ENCODE measurements at places on chromosomes 5 and 9.

GRCh38 chr9:72193478-72193881 is 44.2 kb downstream of the GDA start:
- no peak for DNase-seq

- no peak for DNase-seq
Observed at GRCh38 chr5:129904102-129904666, at the start of gene CHSY3. Gene CHSY3 (plus strand): TSS chr5:129904465.

DNA sequence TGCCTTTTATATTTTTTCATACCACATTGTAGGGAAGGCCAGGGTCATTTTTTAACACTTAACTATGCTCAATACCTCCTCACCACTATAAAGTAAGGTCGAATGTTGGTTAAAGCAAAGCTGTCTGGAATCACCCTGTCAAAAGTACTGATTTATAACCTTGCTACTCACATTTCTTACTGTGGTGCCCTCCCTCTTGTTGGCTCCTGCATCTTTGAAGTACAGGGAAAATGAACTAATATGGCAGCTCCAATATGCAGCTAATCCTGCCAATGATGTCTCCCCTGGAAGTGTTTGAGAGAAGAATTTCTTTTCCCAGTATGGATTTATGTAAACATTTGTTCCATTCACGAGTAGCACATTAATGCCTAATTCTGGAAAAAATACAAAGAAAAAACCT is 108.4 kb upstream of the RPS23 start:
- DNase-seq: no peak

- DNase-seq: no peak
Observed at GRCh38 chr9:68651280-68651893, 53.7 kb upstream of the PIP5K1B start.

DNA sequence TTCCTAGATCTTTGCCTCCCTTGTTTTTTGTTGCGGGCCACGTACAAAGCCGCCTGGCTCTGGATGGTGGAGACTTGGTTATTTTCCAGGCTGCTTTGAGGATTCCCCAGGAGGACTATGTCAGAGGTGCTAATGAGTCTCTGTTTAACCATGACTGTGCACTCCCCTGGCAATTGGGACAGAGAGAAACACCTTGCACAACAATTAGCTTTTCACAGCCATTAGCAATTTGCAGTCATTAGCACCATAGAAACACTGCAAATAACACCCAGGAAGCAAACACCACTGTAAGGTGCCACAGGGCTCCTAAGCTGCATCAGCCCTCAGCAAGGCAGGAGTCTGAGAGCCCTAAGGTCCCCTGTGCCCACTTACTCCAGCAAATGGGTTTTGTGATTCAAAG is 201.0 kb upstream of the VLDLR start:
- no peak for DNase-seq

- no peak for DNase-seq
Observed at GRCh38 chr9:78025186-78025585, 6.4 kb downstream of the GNAQ start.

DNA sequence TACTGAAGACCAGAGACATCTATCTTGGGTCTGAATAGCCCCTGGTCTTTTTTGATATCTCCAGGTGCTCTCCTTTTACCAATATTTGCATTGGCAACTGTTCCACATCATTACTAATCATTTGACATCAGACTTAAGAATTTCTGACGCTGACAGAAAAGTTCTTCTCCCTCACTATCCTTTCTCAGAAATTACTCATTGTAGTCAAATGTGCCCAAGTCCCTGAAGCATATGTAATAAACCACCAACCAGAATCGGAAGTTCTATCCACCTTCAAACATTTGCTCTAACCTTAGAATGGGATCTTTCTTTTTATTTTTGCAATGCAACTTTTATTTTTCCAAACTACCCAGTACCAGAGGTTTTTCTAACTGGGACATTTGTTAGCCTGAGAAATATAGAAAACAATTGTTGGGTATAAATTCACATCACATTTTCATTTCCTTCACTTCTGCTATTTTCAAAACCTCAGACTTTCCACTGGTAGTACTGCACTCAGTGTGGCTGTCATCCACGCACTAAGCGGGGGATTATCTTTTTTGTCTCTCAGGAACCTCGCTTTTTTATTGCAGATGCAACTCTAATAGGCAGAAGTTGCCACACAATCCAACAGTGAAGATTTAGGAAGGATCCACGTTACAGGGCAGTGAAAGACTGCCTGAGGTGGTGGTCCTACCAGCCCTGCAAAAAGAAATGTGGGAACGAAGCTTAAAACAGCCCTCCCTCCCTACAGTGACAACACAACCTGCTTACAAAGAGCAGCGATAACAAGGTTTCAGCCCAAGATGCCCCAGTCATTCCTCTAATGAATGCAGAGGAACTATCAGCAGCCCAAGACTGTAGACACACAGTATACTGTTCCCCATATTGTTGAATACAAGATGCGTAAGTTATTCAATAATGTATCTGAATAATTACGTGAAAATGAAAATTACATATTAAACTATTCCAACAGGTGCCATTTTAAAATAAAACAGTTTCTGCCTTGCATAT is 201.2 kb downstream of the EBF1 start:
- DNase-seq: no peak

GRCh38 chr5:177966839-177967166 is 29.2 kb downstream of the PROP1 start:
- no peak for DNase-seq

DNA sequence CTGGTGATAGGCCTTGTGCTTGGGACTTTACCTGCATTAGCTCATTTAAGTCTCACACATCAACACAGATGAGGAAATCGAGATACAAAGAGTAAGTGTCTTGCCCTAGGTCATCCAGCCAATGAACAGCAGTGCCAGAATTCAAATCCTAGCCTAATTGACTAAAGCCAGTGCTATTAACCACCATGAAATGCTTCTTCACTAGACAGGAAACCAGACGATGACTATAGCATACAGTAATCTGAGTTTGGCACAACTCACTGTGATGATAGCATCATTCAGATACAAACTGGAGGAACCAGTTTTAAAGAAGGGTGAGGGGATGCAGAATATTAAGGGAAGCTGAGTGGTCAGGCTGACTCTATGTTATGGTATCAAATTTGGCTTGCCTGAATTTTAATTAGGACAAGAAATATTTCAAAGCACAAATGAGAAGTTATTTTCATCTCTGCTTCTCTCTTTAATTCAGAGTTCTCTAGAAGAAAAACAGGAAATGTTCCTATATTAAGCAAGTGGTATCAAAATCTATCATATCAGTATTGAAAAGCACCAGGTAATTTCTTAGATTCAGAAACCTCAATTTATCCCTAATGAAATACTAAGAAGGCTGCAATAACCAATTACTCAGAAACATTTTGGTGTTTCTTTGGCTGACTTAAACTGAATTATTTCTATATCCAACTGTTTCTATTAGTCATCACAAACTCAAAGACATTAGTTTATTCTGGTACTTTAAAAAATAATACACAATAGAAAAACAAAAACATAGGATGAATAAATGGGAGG is 147.0 kb upstream of the RASA1 start:
- no peak for DNase-seq

- DNase-seq: peak; percentile 1
Observed at GRCh38 chr5:50709471-50709870, 43.0 kb downstream of the PARP8 start.

- no peak for DNase-seq
Observed at GRCh38 chr9:35452481-35452880, 37.4 kb upstream of the RUSC2 start.

GRCh38 chr5:99104538-99105132 is 175.8 kb upstream of the CHD1 start:
- DNase-seq: no peak

DNA sequence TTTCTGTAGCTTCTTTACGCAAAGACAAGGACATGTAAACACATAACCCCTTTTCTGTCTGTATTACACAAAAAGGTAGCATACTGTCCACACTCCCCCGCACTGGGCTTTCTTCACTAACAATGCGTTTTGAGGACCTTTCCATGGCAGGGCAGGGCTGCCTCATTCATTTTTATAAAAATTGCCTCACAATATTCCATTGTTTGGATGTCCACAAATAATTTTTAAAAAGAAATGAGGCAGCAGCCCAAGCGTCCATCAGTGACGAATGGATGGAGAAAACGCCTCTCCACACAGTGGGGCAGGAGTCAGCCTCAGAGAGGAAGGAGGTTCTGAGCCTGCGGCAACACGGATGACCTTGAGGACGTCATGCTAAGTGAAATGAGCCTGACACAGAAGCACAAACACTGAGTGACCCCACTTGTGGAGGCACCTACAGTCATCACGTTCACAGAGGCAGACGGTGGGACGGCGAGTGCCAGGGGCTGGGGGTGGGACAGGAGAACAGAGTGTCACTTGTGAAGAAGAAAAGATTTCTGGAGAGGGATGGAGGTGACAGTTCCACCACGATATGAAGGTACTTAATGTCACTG is 67.8 kb downstream of the RASGEF1C start:
- no peak for DNase-seq

DNA sequence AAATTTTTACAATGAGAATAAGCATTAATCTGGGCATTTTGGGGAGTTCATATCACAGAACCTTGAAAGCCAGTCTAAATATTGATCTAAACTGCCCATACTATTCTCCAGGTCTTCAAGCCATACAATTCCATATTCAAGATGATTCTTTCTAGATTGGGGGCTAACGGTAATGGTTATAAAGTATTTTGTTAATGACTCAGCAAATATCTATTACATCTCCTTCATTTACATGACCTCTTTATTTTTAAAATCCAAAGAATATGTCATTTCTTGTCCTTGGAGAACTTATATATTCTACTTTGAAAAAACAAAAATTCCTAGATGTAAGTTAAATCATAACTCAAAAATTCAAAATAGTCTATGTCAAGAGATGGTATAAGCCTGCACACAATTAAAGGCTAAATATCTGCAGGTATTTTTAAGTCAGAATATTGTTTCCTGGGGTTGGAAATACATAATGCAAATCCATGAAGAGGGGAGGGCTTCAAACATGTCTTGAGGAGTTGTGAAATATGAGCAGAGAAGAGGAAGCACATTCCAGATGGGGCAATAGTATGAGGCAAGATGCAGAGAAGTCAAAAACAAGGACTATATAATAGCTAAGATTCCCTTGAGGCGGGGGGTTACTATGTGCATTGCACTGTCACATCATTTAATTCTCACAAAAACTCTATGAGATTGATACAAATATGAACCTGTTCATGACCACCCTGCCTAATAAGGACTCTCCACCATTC is 526.4 kb downstream of the NR2F1-AS1 start:
- DNase-seq: no peak

GRCh38 chr9:130213911-130214761 is 41.9 kb downstream of the NCS1 start:
- no peak for DNase-seq

DNA sequence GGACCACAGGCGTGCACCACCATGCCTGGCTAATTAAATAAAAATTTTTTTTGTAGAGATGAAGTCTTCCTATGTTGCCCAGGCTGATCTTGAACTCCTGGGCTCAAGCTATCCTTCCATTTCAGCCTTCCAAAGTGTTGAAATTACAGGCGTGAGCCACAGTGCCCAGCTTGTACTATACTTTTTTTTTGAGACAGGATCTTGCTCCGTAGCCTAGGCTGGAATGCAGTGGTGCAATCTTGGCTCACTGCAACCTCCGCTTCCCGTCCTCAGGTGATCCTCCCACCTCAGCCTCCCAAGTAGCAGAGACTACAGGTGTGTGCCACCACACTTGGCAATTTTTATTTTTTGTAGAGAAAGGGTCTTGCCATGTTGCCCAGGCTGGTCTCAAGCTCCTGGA is 5.3 kb upstream of the RAD23B start:
- no peak for DNase-seq

DNA sequence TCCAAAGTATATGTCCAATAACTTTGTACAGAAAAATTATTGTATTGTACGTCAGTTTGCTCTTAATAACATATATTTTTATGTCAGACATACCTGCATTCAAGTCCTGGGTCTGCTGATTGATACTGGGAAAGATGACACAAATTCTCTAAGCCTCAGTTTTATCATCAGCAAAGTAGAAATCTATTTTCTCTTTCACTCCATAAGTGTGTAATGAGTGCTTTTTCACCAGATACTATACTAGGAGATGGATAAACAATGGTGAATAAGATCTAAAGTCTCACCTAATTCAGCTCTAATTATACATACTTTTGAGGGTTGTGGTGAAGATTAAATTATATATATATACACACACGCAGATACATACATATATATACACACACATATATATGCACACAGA is 12.3 kb downstream of the PPP2R2B start:
- no peak for DNase-seq

DNA sequence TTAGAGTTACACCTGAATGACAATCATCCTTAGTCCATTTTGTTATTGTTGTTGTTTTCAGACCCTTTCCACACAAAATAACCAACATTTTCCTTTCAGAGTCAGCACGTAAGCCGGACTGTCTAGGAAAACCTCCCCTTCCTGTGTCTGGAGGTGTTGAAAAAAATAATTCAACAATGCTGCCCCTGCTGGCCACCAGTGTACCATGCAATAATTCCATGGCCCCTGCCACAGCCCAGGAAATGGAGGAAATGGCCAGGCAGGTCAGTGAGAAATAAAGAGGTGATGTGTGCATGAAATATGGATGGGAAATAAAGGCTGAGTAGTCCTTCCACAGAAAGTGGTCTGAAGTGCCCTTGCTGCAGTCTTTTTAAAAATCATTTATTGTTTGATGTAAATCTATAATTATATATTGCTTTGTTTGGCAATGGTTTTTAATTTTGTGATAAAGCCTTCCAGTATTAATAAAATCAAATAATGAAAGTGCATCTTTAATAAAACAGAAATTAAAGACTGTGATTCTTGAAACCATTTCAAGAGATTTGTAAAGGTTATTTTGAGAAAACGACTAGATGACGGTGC is 152.8 kb upstream of the PAPPA start:
- no peak for DNase-seq

Measured in HS-27A (cell line).